ENCODE measurements at places on chromosomes 16 and 17.

DNA sequence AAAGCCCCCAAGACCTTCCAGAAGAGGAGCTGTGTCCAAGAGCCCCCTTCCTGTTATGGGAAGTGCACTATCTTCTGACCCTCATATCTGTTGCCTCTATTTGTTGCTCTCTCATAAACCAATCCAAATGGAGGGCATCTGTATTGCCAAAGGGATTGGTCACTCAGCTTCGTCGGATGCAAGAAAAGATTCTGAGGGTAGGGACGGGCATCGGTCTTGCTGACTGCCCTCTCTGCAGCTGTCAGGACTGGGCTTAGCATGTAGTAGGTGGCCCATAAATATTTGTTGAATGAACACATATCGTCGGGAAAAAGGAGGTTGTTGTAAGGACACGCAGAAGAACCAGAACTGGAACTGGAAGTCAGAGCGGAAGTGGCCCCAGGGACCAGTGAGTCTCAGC lies 44.1 kb downstream of the CCDC42 start:
- DNase-seq = no peak

DNA sequence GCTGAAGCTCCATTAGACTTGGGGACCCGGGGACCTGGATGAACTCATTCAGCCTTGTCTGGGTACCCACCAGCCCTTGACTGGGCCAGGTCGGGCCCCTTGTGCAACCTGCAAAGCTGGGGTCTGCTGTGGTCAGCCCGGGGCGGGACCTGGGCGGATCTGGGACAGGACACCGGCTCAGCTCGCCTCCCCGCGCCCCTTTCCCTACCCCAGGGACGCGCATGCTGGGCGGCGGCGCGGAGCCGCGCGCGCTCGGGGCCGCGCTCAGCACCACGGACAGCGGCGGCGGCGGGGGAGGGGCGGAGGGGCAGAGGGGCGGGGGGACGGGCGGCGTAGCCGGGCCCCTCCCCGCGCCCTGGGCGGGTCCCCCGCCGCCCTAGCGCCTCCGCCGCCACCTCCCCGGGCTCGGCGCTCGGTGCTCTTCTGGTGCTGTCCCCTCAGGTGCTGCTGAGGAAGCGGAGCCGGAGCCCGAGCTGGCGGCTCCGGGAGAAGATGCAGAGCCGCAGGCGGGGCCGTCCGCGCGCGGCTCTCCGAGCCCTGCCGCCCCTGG lies 7.4 kb downstream of the ACD start:
- DNase-seq = no peak

DNA sequence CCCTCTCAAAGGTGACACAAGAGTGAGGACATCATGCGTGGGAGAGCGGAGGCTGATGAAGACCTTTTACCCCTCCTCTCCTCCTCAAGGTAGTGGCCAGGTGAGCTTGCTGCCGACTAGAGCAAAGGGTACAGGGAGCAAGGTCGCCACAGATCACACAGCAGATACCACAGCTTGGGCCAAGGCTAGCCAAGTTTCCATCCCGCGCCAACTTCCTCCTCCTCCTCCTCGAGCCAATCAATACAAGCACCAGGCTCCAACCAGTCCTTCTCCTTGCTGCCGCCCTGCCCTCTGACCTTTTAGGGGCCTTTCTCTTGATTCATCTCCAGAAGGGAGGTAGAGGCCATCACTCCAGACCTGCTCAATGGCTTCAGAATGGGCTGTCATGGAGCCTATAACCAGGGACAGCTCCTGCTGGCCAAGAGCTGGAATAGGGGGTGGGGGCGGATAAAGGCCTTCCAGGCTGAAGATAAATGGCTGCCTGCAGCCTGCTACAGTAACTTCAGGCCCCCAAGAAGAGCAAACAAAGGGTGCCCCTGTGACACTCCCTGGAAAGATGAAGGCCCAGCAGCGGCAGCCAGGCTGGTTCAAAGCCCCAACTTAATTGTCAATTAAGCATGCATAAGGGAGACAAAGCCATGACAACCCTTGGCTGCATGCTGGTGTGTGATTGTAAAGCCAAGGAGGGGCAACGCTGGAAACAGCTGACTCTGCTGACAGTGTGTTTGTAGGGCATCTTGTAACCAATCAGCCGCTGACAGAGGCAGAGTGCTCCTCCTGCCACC lies 17.8 kb downstream of the HNF1B start:
- no peak for DNase-seq

GRCh38 chr17:29847527-29848400 lies 82.3 kb downstream of the SSH2 start:
- no peak for DNase-seq

GRCh38 chr16:81599034-81599744 lies 154.6 kb downstream of the CMIP start:
- no peak for DNase-seq

- no peak for DNase-seq
Observed at GRCh38 chr16:47643323-47644000, 182.3 kb downstream of the PHKB start.

Data from CD4-positive, alpha-beta T cell treated with Interleukin-17A for 4 hours (primary cell).